ENCODE measurements at places on chromosomes 11 and 22. TPM values are rescaled to one million over a fixed set of nuclear protein-coding genes. Genes with fewer than 3 reads are reported as not detected.
A peak's percentile ranks its signal among the peaks of the same experiment; 100 is the strongest.

DNA sequence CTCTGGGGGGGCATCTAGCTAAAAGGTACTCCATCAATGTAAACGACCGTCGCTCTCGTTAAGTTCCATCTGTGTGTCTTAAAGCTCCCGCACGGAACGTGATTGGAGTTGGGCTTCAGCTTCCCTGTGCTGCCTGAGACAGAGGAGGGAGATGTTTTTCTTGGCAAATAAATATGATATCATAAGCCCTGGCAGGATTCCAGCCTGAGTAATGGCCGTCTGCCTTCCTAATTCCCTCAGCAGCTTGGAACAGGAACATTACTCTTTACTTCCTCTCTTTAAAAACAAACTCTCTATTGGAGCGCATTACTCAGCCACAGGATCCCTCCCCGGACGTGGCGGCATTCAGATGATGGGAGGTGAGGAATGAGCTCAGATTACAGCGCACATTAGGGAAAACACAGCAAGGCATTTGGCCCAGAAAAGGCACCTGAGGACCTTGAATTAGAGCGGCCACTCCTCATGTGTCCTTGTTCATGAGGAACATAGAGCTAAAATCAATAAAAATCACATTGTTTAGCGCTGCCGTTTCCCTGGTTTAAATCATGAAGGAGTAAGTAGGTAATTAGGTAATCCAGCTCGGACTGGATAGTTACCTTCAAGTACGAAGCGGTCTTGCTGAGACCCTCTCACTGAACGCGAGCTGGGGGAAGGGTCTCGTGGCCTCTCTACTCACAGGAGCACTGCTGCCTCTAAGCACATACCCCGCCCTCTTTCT, 230.4 kb downstream of the ST3GAL4 start:
- DNase-seq: peak; percentile 68
- no peaks in the 10 kb centered on the region for H3K36me3 ChIP-seq
- no peaks in the 10 kb centered on the region for H3K4me1 ChIP-seq
- no peak overlapping the region for H3K4me3 ChIP-seq
- peaks cover 9% of the 10 kb centered on the region for H3K27me3 ChIP-seq

DNA sequence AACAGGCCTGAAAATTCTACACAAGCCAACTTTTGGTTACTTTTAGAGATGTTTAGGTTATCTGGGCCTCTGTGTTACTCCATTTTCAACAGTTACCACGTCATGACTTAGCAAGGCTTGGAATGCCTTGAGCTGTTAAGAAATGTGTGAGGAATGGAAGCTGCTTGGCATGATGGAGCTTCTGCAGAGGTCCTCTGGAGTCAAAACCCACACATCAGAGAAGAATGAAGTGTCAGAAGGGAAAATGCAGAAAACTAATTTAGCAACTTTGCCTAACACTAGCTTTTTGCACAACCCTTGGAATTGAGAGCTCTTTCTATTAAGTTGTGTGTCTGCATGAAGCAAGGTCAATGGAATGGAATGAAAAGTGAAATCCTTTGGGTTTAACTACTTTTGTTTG, 27.4 kb downstream of the FAT3 start:
- H3K36me3 ChIP-seq: no peaks in the 10 kb centered on the region
- H3K27me3 ChIP-seq: no peaks in the 10 kb centered on the region
- H3K4me3 ChIP-seq: no peak overlapping the region
- DNase-seq: no peak
- no peaks in the 10 kb centered on the region for H3K4me1 ChIP-seq
- H3K27ac ChIP-seq: no peak overlapping the region

DNA sequence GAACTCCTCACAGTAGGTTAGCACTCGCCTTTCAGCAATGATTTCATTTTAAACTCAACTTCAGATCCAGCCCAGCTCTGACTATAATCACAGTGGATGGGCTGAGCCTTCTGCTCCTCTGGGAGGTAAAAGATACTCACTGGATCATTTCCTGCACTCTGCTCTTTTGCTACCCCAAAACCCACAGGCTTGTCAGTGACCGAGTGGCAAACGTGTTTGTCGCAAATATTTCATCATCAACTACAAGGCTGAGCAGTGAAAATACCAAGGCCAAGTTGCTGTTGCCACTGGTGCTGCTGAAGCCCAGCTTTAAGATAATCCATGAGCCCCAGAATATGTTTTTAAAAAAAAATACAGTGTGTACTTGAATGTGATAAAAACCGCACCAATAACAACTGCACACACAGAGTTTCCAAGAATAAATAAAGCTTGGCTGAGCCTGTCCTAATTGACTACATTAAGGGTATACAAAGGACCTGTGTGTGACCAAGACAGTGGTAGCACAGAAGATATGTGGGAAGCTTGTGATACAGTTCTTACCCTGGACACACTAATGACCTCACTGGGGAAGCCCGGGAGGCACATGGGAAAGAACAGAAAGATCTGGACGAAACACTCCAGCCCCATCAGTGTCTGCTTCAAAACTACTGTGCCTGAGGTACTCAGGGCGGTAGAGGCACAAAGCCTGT, 41.3 kb downstream of the ABTB2 start:
- H3K36me3 ChIP-seq: no peaks in the 10 kb centered on the region
- no peak overlapping the region for H3K4me3 ChIP-seq
- H3K4me1 ChIP-seq: peaks cover 8% of the 10 kb centered on the region
- no peaks in the 10 kb centered on the region for H3K27me3 ChIP-seq
- H3K27ac ChIP-seq: no peak overlapping the region
- DNase-seq: no peak

- peak; percentile 93 for DNase-seq
- peak overlapping the region; percentile 59 for H3K27ac ChIP-seq
- no peaks in the 10 kb centered on the region for H3K27me3 ChIP-seq
- H3K4me3 ChIP-seq: no peak overlapping the region
Observed at GRCh38 chr22:22928666-22929380, 41.2 kb downstream of the IGLL5 start.

GRCh38 chr11:96215110-96215782, 127.7 kb downstream of the MAML2 start:
- peaks cover 100% of the 10 kb centered on the region for H3K4me1 ChIP-seq
- H3K27me3 ChIP-seq: no peaks in the 10 kb centered on the region
- peak overlapping the region; percentile 87 for H3K27ac ChIP-seq
- H3K36me3 ChIP-seq: no peaks in the 10 kb centered on the region

- peak overlapping the region; percentile 95 for H3K4me3 ChIP-seq
- peaks cover 8% of the 10 kb centered on the region for H3K4me1 ChIP-seq
- H3K36me3 ChIP-seq: peaks cover 35% of the 10 kb centered on the region
- H3K27me3 ChIP-seq: no peaks in the 10 kb centered on the region
Observed at GRCh38 chr11:18394928-18395734, 768 bp downstream of the LDHA start.

DNA sequence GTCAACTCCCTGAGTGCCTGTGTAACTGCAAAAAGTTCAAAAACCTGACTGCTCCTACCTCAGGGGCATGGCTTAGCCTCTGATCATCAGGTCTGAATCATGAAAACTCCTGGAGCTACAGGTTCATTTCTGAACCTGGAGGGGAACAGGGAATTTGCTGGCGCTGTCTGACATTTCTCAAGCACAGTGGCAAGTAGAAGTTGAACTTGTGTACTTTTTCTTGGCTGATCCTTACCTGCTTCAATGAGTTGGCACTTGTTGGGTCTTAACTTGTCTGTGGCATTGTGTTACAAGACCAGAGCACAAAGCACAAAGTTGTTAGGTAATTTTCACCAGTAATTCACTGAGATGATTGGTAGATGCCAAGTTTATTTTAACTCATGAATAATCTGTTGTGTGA, 3.3 kb downstream of the TMEM109 start:
- no peak for DNase-seq
- H3K36me3 ChIP-seq: peaks cover 29% of the 10 kb centered on the region
- peak overlapping the region; percentile 95 for H3K27ac ChIP-seq
- H3K4me1 ChIP-seq: peaks cover 58% of the 10 kb centered on the region
- H3K4me3 ChIP-seq: no peak overlapping the region

DNA sequence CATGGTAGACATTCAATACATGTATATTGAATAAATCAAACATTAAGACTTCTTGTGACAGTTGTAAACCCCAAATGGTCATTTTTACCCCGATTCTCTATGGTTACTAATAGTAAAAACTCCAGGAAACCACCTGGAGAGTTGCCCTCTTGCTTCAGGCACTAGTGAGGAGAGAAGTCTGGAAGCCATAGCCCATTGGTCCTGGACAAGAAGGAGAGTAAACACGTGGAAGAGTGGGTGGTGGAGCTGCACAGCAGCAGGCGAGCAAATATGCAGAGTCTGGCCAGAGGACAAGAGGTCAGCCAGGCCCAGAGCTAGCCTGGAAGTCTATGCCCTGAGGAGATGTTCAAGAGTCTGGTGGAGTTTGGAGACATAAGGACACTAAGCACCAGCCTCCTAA, 17.7 kb downstream of the DCHS1 start:
- no peak for DNase-seq
- peaks cover 41% of the 10 kb centered on the region for H3K4me1 ChIP-seq
- H3K27ac ChIP-seq: peak overlapping the region; percentile 76
- H3K27me3 ChIP-seq: no peaks in the 10 kb centered on the region
- no peak overlapping the region for H3K4me3 ChIP-seq
- no peaks in the 10 kb centered on the region for H3K36me3 ChIP-seq

- no peak for DNase-seq
- no peak overlapping the region for H3K27ac ChIP-seq
- no peaks in the 10 kb centered on the region for H3K27me3 ChIP-seq
- peaks cover 7% of the 10 kb centered on the region for H3K36me3 ChIP-seq
- H3K4me3 ChIP-seq: no peak overlapping the region
- H3K4me1 ChIP-seq: peaks cover 11% of the 10 kb centered on the region
Observed at GRCh38 chr22:39383841-39384625, 15.5 kb upstream of the TAB1 start.

- no peaks in the 10 kb centered on the region for H3K36me3 ChIP-seq
- H3K27ac ChIP-seq: peak overlapping the region; percentile 42
- no peak overlapping the region for H3K4me3 ChIP-seq
- no peaks in the 10 kb centered on the region for H3K27me3 ChIP-seq
- peaks cover 37% of the 10 kb centered on the region for H3K4me1 ChIP-seq
- no peak for DNase-seq
Observed at GRCh38 chr22:31049815-31050420, 31.2 kb upstream of the SMTN start.

DNA sequence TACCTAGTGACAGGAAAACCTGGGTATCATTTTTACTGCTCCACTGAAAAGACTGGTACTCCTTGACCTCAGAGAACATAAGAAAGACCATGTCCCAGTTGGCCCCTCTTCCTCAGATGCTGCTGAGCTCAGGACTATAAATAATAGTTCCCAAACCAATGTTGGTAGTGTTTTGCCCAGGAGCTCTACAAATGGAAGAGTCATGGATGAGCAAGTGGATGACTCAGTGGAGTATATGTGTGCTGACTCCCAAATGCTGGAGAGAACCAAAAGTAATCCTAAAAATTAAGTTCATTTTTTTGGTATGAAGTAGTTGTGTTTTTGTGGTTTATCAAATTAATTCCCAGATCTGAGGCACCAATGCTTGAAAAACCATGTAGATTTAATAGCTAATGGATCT, 482.0 kb downstream of the KCNA4 start:
- H3K36me3 ChIP-seq: no peaks in the 10 kb centered on the region
- DNase-seq: no peak
- H3K27ac ChIP-seq: no peak overlapping the region
- no peaks in the 10 kb centered on the region for H3K4me1 ChIP-seq
- no peak overlapping the region for H3K4me3 ChIP-seq
- H3K27me3 ChIP-seq: no peaks in the 10 kb centered on the region

DNA sequence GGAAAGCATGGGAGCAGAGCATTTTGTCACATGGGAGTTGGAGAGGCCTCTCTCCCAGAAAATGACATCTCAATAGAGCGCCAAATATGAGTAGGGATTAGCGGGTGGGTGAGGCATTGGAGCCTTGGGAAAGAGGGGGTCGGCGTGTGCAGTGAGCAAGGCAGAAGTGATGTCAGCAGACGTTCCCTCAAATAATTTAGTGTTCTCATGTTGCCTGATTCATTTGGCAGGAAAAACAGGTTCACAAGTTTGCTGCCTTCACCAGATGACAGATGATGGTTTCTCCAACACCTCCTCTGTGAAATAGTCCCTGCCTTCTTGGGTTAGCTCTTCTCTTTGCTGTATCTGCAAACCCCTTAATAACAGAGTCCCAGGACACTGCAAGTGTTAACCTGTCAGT, 118.5 kb upstream of the ARHGAP20 start:
- H3K27ac ChIP-seq: no peak overlapping the region
- no peaks in the 10 kb centered on the region for H3K36me3 ChIP-seq
- no peak overlapping the region for H3K4me3 ChIP-seq
- H3K4me1 ChIP-seq: no peaks in the 10 kb centered on the region
- no peak for DNase-seq

DNA sequence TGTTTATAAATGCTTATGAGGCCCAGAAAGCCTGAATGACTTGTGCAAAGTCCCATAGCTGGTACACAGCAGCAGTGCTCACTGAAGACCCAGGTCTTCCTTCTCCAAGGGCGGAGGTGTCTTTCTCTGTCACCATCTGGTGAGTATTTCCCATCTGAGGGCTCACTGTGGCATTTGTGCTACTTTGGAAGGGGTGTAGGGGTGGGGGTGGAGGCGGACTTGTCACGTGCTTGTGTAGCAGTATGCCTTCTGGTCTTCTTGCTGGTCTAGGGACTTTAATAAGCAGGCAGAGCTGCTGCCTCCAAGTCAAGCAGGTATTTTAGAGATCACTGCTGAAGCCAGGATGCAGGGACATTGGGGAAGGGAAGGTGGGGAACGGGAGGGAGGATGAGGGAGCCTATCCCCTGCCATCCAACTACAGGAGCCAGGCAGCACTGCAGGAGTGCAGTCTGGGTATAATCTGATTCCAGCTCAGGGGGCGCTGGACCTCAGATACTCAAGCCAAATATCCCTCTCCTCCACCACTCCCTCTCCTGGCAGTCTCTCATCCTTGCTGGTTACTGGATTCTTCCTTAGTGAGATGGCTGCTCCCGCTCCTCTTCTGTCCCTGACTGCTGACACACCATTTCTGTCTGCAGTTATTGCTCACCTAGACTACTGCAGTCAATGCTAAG, 3.4 kb downstream of the ABCC8 start:
- H3K27me3 ChIP-seq: peaks cover 40% of the 10 kb centered on the region
- H3K4me1 ChIP-seq: peaks cover 6% of the 10 kb centered on the region
- H3K36me3 ChIP-seq: no peaks in the 10 kb centered on the region
- no peak overlapping the region for H3K27ac ChIP-seq

The SCN4B gene
- total RNA-seq: 0.47 TPM

The SCGB2A2 gene
- total RNA-seq: not detected

The LZTR1 gene
- 62.6 TPM for total RNA-seq
